ENCODE measurements at places on chromosomes 5 and 9.

DNA sequence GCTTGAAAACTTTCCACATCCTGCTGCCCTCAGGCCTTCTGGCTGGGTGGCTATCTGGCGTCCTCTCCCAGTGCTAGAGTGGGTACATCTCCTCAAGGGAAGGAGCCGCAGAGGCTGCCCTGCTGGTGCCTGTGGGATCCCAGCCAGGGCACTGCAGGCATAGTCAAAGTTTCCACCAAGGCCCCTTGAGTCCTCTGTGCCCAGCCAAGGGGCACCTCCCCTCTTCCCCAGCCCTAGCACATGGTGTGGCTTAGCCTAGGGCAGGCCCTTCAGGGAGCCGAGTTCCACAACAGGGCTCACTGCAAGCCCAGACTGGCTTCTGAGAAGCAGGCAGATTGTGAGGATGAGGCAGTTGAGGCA lies 103.2 kb downstream of the RGS3 start:
- no peak for DNase-seq

DNA sequence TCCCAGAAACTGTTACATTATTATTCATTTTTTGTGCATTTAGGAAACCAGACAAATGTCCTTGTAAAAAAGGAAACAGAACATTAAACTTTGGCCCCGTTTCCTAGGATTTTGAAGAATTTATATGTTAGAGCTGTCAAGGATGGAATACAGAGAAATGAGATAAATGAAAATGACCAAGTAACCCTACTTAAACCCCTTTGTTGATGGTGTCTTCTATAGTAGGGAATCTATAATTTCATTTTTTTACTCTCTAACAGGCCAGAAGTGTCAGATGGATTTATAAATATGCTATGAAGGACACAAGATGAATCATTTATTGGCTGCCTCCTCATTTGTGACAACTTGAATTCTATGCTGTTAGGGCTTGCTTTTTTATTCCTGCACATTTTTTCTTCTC lies 1047.1 kb downstream of the PTPRD start:
- no peak for DNase-seq

DNA sequence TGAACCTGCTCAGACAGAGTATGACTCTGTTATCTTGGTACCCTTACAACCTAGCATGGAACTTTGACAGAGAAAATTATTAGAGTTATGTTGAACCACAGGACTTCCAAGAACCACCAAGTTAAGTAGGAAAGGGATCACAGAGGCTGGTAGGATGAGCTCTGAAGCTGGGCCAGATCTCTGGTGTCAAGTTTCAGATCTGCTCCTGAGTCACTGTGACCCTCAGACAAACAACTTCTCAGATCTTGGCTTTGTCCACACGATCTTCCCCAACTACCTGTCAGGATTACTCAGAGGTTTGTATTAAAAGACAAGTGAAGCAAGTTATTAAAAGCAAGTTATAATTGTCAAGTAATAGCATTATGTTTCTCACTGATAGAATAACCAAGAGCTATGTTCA lies 189.0 kb downstream of the SEC61B start:
- no peak for DNase-seq

- DNase-seq, result no peak
Measured at GRCh38 chr5:169385636-169386035, 84.7 kb upstream of the SLIT3 start.

- DNase-seq, result no peak
Measured at GRCh38 chr5:154851351-154851750, 948 bp upstream of the FAXDC2 start.

- no peak for DNase-seq
Measured at GRCh38 chr5:176682016-176682531, 34.8 kb downstream of the TSPAN17 start.

GRCh38 chr5:172594867-172595466 lies 46.1 kb upstream of the NEURL1B start:
- DNase-seq, result no peak

DNA sequence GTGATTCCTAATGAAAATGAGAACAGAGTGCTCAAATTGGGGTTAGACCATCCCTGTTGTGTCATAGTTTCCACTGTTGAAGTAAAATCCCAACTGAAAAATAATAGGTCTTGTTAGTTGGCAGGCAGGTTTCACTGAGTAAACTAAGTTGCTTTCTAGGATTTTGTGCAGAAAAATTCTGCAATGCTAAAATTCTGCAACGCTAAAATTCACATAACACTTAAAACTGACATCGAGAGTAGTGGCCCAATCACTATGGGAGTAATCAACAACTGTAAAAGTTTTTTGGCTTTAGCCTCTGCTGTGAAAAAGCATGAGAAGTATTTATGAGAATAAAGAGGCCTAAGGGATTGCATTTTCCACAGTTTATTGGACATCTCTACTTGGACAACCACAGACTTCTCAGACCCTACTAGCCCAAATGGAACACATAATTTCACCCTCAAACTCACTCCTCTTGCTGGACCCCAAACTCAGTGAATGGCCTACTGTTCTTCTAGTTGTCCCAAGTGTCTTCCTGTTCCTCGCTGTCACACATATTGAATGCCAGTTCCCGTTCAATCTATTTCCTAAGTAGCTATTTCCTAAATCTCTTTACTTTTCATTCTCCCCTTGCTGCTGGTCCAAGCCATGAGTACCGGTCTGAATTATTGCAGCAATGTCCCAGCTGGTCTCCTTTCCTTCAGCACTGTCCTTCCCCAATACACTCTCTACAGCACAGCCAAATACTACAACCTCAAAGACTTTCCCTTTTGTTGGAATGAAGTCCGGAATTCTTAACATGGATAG lies 355.4 kb downstream of the PDE4D start:
- DNase-seq, result no peak

- DNase-seq, result no peak
Measured at GRCh38 chr9:134846699-134847098, 33.9 kb upstream of the FCN2 start.

GRCh38 chr9:109277451-109277850 lies 43.4 kb downstream of the EPB41L4B start:
- DNase-seq, result no peak

DNA sequence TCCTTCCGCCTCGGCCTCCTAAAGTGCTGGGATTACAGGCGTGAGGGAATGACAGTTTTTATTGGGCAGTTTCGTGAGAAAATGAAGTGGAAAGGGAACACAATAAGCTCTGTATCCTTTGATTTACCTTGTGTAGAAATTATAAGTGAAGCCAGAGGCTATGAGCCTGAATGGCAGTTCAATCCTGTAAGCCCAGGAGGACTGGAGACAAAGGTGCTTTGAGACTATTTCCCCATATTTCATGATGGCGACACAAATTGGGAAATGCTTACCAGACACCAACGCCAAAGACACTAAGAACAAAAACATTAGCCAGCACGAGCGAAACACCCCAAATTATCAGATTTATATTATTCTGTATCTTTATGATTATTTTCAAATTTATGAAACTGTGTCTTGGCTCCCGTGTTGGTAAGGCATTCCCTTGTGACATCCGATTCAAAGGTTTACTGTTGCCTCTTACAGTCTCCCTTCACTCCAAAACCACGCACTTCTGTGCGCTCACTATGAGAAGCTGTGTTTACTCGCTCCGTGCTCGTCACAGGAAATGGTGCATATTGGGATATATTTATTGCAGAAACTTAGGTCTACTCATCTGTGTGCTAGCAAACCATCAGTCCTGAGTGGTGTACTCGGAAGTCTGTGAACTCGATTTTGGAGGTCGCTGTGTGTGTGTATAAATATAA lies 73.9 kb downstream of the SH3PXD2B start:
- DNase-seq, result no peak

DNA sequence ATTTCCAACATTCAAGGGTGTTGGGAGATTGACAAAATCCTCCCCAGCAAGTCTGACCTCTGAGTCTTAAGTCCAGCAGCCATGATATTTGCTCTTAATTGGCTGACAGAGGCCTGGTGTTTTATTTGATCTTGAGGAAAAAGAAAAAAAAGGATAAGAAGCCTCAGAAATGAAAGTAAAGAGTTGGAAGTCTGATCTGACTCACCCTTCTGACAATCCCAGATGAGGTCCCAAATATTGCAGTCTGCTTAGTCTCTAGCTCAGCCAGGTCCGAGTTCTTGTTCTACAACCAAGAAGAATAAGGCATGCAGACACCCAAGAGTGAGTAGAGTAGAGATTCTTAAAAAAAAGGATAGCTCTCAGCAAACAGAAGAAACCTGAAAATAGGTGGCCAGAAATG lies 632.5 kb upstream of the ST8SIA4 start:
- DNase-seq, result no peak

DNA sequence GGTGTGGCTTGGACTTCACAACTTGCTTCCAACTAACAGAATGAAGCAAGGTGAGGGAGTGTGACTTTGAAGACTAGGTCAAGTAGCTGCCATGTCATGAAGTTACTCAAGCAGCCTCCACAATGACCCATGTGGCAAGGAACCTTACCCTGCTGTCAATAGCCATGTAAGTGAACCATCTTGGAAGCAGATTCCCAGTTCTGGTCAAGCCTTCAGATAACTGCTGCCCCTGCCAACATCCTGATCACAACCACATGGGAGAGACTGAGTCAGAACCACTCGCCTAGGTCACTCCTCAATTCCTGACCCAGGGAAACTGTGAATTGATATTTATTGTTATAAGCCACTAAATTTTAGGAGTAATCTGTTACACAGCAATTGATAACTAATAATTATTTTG lies 10.9 kb downstream of the ZCCHC10 start:
- DNase-seq, result no peak

DNA sequence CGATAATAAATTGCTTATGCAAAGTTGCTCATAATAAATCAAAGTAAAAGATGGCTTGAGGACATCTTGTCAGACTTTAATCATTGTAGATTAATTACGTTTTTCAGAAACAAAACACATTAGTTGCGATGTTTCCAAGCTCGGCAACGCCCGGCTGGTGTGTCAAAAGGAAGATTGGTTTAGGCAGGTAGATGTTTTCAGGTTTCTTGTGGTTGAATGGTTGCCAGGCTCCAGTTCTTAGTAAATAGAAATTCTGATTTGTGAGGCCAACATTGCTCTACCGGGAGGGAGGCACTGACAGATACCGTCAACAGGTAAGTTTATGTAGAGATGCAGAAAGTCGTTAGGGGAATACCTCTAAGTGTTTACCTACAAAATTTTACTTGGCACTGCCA lies 280.3 kb downstream of the NPR3 start:
- no peak for DNase-seq

GRCh38 chr5:171462136-171462927 lies 42.9 kb downstream of the FGF18 start:
- no peak for DNase-seq

DNA sequence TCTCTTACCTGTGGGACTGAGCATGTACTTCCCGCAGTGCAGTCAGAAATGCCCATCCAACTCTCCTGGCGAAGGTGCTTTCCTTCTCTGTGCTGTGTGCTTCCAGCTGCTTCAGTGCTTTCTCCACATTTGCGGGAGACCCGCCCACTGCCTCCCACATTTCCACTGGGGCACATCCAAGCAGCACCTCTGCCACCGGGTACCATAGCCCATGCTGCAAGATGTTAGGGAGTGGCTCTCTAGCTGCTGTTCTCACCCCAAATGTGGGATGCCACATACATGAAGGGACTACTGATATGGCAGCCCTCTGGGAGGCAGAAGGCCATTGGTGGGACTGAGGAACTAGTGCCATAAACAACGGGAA lies 8.8 kb downstream of the DMAC1 start:
- DNase-seq, result no peak

DNA sequence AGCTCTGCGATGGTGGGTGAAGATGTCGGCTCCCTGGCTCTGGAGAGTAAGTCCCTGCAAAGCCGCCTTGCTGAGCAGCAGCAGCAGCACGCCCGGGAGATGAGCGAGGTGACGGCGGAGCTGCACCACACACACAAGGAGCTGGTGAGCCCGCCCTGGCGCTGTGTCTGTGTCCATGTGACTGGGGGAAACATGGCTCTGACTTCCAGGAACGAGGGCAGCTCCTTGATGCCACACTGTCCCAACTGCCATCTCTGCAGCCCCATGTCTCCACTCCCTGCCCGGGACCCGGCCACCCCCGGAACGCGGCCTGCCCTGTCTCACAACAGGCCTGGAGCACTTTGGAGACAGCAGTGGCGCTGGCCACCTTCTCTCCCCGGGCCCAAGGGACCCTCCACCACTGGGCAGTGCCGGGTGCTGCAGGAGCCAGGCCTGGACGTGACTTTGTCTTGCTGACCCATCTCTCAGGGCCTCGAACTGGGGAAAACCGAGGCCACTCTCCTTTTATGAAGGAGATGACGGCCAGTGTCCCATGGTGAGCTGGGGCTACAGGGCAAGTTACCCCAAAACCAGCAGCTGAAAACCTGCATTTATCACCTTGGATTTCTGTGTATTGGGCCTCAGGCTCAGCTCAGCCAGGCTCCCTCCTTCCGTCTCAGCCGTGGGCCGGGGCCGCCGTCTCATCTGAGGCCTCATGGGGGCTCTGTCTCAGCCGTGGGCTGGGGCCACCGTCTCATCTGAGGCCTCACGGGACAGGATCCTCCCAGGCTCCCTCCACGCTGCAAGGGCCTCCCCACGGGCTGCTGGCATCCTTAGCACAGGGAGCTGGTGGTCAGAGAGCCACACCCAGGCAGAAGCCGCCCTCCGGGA lies 28.6 kb downstream of the CEP72 start:
- DNase-seq, result no peak

DNA sequence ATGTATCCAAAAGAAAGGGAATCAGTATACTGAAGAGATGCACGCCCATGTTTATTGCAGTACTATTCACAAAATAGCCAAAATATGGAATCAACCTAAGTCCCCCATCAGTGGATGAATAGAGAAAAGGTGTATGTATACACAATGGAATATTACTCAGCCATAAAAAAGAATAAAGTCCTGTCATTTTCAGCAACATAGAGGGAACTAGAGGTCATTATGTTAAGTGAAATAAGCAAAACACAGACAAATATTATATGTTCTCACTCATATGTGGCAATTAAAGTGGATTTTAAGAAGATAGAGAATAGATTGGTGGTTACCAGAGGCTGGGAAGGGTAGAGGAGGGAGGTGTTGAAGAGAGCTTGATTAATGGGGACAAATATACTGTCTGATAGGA lies 88.6 kb downstream of the NIPBL start:
- DNase-seq, result no peak

GRCh38 chr5:52740007-52740406 lies 47.7 kb upstream of the ITGA1 start:
- DNase-seq, result no peak

GRCh38 chr5:37815913-37816312 lies 23.9 kb downstream of the GDNF start:
- no peak for DNase-seq

GRCh38 chr9:128355451-128355850 lies 15.1 kb downstream of the SLC27A4 start:
- DNase-seq, result no peak

DNA sequence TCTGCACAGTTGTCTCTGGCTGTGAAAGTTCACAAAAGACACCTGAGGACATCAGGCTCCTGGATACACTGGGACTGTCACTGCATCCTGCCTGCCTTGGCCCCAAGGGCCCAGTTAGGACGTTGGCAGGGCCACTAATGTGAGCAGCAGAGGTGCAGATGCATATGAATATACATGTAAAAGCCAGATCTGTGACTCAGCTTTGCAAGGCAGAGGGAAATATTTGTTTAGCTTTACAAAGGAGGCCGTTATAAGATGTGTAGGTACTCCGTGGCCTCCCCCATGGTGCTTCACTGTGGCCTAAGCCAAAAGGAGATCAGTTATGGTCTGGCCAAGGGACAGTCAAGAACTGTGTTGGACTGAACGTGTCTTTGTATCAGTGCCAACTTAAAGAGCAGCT lies 4.1 kb upstream of the C1QTNF3 start:
- no peak for DNase-seq

GRCh38 chr5:118531276-118531675 lies 457.1 kb downstream of the DTWD2 start:
- no peak for DNase-seq

Data from substantia nigra (tissue), 51 donors.